ENCODE measurements at places on chromosomes 4 and X.

DNA sequence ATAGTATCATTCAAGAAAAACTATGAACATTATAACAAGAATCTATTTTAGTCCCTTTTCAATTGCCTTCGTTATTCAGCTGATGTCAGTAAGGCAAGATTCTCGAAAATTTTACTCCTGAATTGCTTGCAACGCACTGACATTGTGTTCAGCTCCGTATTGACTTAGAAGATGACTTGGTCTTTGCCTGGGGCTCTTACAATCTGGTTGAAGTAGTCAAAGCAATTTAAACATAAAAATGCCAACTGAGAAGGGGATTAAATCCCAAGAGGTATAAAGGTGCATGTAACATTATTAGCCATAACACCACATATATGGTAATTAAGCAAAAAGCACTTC, 507.1 kb downstream of the CENPC start:
- no peak for DNase-seq

DNA sequence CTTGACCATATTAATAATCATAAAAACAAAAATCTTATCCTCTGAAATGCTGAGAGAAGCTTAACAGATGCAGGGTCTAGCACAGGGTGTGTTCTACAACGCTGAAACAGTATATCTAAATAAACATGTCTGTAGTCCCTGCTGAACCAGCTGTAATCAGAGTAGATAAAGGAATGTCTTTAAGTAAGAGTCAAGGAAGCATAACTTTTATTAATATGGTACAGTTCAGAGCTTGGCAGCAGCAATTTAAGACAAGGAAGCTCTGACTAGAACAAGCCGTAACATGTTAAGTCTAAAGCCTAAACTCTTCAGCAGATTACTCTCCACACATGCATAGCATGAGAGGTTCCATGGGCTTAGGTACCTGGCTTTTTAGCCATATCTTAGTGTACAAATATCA, 36.1 kb downstream of the NFKB1 start:
- DNase-seq, result no peak

DNA sequence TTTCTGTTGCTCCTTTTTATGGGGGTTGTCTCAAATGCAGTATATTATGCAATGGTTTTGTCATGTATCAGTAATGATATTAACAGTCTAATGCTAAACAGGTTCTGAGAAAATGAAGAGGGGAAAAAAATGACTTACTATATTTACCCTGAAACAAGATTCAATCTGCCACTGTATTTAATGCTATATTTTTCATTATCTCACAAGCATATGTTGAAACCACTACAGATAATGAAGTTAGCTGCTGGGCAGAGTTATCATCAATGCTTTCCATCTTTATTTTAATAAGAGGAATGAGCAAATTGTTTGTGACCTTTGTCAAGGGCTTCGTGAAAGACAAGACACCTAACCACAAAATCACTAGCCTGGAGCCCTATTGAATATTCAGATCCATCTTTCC, 32.6 kb upstream of the NAA11 start:
- DNase-seq, result no peak

DNA sequence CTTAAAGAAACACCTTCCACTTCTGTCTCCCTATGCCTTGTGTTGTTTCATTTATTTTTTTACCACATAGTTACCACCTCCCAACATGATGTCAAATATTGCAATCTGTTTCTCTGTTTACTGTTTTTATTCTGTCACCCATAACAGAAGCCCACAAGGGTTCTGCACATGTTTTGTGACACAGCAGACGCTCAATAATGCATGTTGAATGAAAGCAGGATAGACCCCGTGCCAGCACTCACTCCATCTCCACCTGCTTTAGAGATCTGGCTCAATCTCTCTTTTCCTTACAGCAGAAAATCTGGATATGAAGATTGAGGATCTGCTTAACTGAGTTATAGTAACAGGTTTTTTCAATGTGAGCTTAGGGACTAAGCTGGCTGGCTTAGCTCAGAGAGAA, 116.8 kb upstream of the NUDT10 start:
- no peak for DNase-seq

DNA sequence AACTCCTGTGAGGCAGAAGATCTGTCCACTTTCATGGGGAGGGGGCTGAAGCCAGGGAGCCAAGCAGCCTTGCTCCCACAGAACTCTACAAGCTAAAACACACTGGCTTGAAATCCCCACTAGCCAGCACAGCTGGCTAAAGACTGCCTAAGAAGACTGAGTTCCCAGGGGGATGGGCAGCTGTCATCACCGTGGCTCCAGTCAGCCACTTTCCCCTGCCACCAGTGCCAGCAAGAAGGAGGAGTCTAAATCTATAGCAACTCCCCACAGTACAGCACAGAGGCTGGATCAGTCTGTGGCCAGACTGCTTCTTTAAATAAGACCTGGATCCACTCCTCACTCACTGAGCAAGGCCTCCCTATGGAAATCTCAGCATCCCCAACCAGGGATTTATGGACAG, 308.6 kb downstream of the FAM47B start:
- DNase-seq, result no peak

DNA sequence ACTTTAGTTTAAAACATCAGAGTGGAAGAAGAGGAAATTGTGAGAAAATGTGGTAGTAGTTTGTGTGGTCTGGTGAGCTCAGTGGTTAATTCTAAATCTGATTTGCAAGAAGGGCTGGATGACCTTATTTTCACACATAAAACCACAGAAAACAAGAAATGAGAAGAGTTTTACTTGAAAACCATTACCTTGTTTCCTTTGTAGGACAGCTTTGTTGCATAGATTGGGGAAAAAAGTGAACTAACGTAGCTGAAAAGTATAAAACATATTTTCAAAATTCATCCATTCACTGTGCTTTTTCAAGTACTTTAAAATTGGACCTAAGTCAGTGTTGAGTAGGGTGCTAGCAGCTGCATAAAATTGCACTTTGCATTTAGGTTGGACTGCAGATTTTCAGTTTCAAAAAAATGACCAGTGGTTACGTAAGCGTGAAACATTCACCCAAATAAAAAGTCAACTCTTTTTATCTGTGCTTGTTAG, 211.3 kb downstream of the ARHGAP10 start:
- no peak for DNase-seq

DNA sequence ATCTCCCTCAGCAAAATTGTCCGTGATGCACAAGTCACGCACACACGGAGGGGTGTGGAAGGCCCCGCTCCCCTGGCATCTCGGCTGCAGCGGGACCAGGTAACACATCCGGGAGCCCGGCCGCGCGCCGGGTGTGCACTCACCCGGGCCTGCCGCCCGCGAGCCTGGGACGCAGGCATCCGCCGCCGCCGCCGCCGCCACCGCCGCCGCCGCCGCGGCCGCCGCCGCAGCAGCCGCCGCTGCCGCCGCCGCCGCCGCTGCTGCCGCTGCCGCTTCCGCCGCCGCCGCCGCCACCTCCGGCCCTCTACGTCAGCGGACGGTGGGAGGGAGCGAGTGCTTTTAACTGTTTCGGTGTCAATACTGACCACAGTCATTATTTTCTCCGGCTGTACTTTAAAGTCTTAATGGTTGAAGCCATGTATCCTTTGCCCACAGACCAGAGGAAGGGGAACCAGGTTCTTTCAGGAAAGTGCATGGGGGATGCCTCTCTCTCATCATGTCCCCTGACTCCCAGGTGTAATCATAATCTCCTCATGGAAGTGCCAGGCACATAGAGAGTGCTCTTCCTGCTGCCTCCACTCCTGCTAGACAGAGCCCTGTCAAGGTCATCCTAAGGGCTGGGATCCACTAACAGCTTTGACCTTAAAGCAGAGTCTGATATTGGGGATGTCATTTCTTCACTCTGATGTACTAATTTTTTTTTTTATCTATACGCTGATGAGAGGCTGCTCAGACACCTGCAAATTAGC, 38.0 kb downstream of the MAGEE2 start:
- DNase-seq, result no peak

DNA sequence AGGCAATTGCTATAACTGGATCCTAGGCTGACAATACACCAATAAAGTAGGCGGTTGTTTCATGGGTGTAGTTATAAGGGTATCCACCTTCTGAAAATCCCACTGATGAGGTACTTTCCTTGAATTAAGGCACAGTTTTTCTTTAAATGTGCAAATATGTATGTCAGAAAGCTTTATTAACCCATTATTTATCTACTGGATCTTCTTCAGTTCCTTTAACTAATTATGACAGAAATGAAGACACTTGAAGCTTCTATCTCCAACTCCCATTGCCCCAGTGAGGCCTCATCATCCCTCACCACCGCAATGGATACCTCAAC, 159.6 kb upstream of the KLF3 start:
- no peak for DNase-seq

DNA sequence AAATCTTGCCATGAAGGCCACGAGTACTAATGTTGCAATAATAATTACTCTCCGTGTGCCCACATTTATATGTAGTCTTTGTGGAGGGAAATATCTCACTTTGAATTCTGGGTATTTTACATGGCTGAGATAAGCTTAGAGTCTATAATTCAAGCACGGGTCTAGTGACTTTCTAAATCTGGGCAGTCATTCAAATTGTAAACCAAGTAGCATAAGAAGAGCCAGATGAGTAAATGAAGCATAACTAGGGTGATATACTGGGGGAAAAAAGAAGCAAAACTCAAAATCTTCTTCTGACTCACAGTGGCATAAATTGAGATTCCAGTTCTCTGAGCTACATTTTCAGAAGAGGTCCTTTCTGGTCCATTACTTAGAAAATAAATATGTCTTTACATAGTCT, 53.0 kb downstream of the MAPK10 start:
- no peak for DNase-seq

GRCh38 chrX:101550362-101550750, at the start of gene ARMCX1:
TSS of gene ARMCX1 (plus strand) at chrX:101550547. CDS start at chrX:101552931, 2,384 bp downstream.
- peak; percentile 53 for DNase-seq
